ENCODE measurements at places on chromosomes 4 and X. TPM values are rescaled to one million over a fixed set of nuclear protein-coding genes. Genes with fewer than 3 reads are reported as not detected.

The GRIPAP1 gene
- 17.6 TPM for total RNA-seq

The FANCB gene
- 3.2 TPM for total RNA-seq

The AVPR2 gene
- 3.5 TPM for total RNA-seq

The ATP5ME gene
- total RNA-seq, result 173 TPM

The AKAP4 gene
- total RNA-seq, result not detected

The APELA gene
- total RNA-seq, result not detected

The DCAF4L1 gene
- 0.17 TPM for total RNA-seq

The G6PD gene
- total RNA-seq, result 22.5 TPM

The SUPT20HL2 gene
- total RNA-seq, result not detected

The MUC7 gene
- not detected for total RNA-seq

The MAMLD1 gene
- total RNA-seq, result 0.52 TPM

The NLRP2B gene
- under 0.01 TPM for total RNA-seq

The DCUN1D4 gene
- 36.1 TPM for total RNA-seq

The OSTC gene
- total RNA-seq, result 270 TPM

The UGT8 gene
- not detected for total RNA-seq

The GAB3 gene
- 12.0 TPM for total RNA-seq

The PRR32 gene
- total RNA-seq, result not detected

The CHM gene
- total RNA-seq, result 18.6 TPM

The PPARGC1A gene
- total RNA-seq, result 0.34 TPM

The BMPR1B gene
- not detected for total RNA-seq
